ENCODE measurements at places on chromosomes 12 and 14.

GRCh38 chr14:55802986-55803872, 223.2 kb downstream of the KTN1 start:
- no peak for DNase-seq

DNA sequence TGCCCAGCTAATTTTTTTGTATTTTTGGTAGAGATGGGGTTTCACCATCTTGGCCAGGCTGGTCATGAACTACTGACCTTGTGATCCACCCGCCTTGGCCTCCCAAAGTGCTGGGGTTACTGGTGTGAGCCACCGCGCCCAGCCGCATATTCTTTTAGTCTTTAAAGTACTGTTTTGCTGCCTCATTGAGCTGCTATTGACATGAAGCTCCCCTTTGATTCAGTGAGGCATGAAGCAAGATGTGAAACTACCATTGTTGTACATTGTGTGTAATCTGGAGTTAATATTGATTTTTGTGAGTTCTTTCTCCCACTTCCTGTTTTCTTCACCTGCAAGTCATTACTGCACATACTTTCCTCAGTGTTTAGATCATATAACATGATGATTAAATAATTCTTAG, 80.8 kb downstream of the MNAT1 start:
- peak; percentile 31 for DNase-seq

GRCh38 chr14:106436310-106436905, 910.0 kb downstream of the TMEM121 start:
- DNase-seq = no peak

DNA sequence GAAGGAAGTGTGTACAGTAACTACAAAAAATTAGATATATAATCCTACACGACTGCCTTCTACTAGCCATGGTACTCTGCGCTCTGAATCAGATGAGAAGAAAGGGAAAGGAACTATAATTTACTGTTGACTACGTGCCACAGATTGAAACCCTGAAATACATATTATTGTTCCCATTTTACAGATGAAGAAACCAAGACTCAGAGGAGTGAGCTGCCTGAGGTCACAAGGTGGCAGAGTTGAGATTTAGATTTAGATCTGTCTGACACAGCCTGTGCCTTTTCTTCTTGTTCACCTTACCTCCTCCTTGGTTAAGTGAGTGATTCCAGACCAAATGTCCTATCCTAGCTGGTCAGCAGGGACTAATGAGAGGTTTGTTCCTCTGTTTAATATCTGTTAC, 61.6 kb upstream of the OR4E1 start:
- no peak for DNase-seq

GRCh38 chr14:72532686-72533454, 361.0 kb downstream of the DPF3 start:
- DNase-seq = no peak

- peak; percentile 95 for DNase-seq
These were observed 214.5 kb upstream of the DDHD1 start for GRCh38 chr14:53367644-53368026.

GRCh38 chr12:8887285-8887715, 27.0 kb upstream of the PHC1 start:
- DNase-seq = no peak

DNA sequence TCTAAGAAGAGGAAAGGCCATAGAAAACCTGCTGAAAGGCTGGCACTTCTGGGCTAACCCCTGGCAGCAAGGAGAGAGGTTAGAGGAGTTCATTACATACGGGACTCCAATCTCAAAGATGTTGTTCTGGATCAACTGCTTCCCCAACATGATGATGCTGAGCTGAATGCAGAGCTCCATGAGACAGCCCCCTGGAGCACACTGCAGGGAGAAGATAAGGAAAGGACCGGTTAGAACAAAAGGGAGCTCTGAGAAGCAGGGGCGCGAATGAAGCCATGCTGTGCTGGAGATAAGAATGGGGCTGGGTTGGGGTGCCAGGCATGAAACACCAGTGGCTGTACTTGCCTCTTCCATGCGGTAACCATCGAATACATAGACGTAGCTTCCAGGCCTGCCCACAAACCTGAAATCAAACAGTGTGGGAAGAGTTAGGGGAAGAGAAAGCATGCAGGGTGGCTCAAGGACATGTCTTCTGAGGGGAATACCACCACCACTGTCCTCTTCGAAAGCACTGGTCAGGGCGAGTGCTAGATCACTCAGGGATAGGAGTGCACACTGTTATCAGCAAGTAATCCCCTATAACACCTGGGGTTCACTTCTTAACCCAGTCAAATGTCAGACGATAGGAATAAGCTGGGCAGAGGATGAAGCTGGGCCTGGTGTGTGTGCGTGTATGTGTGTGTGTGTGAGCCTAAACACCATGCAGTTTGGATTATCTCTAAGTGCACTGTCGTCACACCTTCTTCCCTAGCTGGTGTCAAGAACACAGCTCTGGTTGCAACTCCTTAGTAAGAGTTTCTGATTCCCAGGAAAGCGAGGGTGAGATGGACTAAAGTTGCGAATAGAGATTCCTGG, 180.9 kb downstream of the NTF3 start:
- DNase-seq = no peak

DNA sequence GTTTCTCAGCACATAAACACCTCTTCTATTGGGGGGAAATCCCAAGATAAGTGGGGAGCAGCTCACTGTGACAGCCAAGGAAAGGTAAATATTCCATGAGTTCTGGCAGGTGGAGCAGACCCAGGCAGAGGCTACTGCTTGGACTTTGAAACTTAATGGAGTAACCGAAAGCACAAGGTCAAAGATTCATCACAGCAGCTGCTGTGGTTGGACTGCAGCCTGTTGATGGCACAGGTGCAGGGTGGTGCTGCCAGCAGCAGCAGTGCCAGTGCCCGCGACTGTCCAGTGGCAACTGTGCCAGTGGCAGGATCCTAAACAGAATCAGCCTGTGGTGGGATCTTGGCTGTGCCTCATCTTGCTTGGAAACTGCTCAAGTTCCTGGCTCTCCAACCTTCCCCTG, 81.4 kb upstream of the ARID2 start:
- DNase-seq = no peak

GRCh38 chr12:51197736-51198567, 19.9 kb downstream of the POU6F1 start:
- no peak for DNase-seq

DNA sequence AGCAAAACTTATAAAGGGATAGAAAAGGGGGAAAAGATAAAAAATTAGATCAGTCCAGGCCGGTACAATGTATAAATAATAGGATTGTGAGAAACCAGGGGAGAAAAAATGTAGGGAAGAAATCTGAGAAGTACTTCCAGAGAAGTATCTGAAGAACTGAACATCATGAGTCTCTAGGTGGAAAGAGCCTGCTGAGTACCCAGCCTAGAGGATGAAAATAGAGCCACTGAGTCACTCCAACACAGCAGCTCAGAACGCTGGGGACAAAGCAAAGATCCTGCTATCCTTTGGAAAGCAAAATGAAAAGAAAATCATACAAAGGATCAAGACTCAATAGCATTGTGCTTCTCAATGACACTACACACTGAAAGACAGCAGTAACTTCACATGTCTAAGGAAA, 138.0 kb downstream of the ANO6 start:
- DNase-seq = no peak

- DNase-seq = no peak
These were observed 293 bp downstream of the IFI27L1 start for GRCh38 chr14:94081386-94081820.

DNA sequence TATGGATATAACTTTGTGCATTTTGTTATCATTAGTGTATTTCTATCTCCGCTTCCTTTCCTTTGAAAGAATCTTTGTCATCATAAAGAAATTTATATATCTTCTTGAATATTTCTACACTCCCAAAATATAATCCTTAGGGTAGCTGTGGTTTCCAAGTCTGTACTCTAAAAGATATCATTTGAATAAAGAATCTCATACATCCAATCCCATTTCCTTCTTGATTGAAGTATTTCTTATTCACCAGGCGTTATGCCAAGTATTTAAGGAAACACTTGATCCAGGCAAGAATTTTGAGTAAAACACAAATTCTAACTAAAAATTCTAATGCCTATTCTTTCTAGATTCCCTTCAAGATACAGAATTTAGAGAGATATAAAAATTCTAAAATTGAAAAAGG, 821.8 kb downstream of the GALC start:
- DNase-seq = no peak

GRCh38 chr12:78087363-78087675, 256.6 kb downstream of the NAV3 start:
- DNase-seq = no peak

DNA sequence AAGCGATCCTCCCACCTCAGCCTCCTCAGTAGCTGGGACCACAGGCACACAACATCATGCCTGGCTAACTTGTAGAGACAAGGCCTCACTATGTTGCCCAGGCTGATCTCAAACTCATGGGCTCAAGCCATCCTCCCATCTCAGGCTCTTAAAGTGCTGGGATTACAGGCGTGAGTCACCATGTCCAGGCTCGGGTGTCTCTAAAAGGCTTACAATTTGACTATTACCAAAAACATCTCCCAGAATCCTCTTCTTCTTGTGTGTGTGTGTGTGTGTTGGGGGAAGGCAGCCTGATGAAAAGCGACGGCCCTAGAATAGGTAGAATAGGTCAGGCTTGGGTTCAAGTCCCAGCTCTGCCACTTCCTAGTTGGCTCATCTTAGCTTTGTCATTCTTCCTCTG, 16.8 kb downstream of the MSI1 start:
- DNase-seq = peak; percentile 14

GRCh38 chr12:121708313-121709063, 4.1 kb upstream of the TMEM120B start:
- DNase-seq = no peak

GRCh38 chr12:31876568-31877424, 82.4 kb upstream of the RESF1 start:
- no peak for DNase-seq

DNA sequence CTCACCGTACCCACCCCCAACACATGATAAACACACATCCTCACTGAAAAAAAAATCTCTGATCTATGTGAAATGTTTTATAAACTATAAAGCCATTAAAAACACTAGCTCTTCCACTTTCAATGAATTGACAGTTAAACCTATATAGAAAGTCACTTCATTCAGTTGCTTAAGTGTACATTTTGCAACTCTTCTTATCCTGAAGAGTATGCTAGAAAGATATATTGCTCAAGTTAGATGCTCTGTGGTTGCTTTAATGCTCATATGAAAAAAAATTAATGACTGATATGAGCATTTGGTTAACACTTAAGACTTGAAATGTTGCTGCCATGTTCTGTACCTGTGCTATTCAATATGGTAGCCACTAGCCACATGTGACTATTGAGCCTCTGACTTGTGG, 21.0 kb upstream of the MIA2 start:
- no peak for DNase-seq

- no peak for DNase-seq
These were observed 32.1 kb downstream of the RPH3A start for GRCh38 chr12:112823582-112824149.

- DNase-seq = no peak
These were observed 559.8 kb downstream of the RPL10L start for GRCh38 chr14:46091819-46092218.

DNA sequence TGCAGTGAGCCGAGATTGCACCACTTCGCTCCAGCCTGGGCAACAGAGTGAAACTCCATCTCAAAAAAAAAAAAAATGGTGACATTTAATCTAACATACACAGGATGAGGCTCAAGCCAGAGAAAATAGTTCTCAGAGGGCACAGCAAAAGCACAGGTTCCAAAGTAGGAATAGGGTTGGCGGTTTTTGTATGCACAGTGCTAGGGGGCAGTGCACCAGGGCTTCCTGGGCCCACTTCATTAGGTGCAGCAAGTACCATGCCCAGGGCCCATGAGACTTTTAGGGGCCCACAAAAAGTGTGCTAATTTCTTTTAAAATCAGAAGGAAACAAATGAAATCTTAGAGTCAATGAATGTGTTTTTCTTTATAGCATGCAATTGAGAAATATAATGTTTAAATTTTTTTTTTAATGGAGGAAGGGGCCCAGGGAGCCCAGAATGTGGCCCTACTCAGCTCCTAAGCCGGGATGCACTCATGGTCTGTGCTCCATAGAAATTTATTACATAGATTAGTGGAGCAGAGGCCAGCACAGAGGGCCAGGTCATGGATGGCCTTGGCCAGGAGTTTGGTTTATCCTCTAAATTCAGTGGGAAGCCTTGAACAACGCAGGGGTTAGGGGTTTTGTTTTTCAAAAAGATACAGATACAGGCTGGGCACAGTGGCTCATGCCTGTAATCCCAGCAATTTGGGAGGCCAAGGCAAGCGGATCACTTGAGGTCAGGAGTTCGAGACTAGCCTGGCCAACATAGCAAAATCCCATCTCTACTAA, 2.3 kb downstream of the AK7 start:
- no peak for DNase-seq

- DNase-seq = peak; percentile 55
These were observed 515.9 kb upstream of the TBX3 start for GRCh38 chr12:115199831-115200230.

- no peak for DNase-seq
These were observed 95.8 kb downstream of the CRACR2A start for GRCh38 chr12:3656946-3657622.

DNA sequence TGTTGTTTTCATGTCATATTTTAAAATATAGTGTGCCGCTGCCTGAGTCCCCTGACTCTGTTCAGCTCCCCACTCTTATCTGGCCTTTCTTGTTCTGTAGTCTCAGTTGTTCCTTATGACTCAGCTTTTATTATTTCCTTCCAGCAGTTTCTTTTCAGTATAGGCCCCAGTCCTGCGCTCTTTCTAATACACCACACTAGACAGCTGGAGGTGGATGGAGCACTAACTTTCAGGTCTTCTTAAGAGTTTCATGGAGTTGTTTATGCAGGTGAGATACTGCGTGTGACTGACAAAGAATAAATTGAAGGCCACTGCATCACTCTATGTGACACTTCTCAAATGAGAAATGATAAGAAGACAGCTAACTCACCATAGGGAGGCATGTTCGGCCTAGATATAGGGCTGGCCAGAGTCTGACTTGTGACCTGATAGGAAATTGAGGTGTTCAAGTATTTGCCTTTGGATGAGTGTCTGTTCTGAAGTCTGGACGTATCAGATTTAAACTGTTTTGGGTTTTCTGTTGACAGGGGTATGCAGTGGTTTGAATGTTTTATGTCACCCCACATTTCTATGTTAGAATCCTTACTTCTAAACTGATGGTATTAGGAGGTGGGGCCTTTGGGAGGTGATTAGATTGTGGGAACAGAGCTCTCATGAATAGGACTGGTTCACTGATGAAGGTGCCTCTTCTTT, 60.8 kb upstream of the CLMN start:
- no peak for DNase-seq

DNA sequence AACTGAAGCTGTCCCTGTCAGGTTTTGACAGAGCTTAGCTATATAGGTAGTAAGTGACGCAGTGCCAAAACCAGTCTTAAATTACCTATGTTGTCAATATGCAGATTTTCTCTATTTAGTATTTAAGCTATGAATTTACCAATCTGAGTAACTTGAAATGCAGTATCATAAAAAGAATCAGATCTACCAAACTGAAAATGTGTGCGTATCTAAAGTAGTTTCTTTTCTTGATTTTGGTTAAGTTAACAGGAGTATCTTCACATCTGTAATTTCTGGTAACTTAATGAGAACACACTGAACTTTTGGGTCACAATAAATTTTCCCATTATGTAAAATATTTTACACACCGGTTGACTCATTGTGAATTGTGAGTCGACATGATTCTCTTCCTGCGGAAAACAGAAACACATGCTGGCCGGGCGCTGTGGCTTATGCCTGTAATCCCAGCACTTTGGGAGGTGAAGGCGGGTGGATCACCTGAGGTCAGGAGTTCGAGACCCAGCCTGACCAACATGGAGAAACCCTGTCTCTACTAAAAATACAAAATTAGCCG, 45.1 kb downstream of the TRAF3 start:
- DNase-seq = no peak
